Renal cortex interstitium (tissue), 15 donors: ENCODE measurements at places on chromosomes 1 and 21.

DNA sequence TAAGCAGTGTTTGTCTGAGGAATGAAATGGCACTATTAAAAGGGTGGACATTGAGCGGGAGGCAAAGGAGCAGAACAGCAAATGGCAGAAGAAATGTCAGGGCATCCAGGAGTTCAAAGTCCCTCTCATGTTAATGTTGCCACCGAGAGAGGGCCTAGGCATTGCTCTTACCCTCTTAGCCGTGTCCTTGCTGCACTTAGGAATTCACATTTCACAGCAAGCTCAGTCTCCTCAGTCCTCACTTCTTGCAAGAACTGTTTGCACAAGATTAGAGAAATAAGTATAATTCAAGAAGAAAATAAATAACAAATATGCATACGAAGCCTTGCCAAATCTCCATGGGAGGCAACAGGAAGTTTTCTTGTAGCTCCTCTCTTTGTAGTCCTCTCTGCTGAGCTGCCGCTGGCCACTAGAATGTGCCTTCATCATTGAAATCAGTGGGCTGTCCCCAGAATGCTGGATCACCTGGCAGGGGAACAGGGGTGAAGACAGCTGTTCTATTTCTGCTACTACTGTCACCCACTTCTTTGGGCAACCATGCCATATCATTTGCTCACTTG, 205.8 kb downstream of the ZNF326 start:
- no peak for DNase-seq

- DNase-seq: no peak
Measured at GRCh38 chr1:184242507-184242943, 144.3 kb upstream of the C1orf21 start.

DNA sequence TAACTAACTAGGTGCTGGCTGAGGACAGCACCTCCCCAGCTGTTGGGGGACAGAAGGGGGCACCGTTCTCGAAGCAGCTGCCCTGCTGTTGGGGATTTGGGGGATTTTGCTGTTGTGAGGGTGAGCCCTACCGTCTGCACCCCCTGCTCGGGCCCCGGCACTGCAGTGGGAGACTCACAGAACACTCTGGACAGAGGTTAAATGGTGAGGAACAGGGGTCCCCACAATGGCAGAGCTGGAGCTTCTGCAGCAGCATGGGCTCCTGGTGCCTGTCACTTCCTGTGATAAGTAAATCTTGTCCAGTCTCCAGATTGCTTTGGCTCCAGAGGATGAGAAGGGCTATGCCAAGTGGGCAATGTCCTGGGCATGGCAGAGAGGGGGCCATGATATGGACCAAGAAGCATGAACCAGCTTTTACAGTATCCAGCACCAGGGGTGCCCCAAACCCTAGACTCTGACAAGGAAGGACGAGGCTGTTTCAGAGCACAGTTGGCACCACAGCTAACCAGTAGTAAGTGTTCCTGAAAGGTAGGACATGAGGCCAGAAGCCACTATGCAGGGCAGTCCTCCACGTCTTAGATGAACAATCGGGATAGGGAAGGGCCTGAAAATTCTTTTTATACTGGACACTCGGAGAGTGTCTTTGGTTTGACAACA, 365.1 kb upstream of the VAMP3 start:
- no peak for DNase-seq

GRCh38 chr1:61670016-61670415, 54.9 kb downstream of the TM2D1 start:
- DNase-seq: no peak

GRCh38 chr1:180215856-180216625, 14.0 kb upstream of the LHX4 start:
- no peak for DNase-seq
